ENCODE measurements at places on chromosomes 4 and X.

DNA sequence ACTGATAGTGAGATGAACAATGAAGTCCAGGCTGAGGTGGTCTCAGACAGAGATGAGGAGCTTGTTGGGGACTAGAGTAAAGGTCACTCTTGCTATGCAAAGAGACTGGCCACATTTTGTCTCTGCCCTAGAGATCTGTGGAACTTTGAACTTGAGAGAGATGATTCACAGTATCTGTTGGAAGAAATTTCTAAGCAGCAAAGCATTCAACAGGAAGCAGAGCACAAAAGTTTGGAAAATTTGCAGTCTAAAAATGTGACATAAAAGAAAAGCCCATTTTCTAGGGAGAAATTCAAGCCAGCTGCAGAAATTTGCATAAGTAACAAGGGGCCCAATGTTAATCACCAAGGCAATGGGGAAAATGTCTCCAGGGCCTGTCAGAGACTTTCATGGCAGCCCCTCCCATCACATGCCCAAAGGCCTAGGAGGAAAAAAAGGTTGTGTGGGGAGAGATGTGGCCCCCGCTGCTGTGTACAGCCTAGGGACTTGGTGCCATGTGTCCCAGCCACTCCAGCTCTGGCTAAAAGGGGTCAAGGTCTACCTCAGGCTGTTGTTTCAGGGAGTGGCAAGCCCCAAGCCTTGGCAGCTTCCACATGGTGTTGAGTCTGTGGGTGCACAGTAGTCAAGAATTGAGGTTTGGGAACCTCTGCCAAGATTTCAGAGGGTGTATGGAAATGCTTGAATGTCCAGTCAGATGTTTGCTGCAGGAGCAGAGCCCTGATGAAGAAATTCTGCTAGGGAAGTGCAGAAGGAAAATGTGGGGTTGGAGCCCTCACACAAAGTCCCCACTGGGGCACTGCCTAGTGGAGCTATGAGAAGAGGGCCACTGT lies 262.8 kb downstream of the DKK2 start:
- no peak for DNase-seq

DNA sequence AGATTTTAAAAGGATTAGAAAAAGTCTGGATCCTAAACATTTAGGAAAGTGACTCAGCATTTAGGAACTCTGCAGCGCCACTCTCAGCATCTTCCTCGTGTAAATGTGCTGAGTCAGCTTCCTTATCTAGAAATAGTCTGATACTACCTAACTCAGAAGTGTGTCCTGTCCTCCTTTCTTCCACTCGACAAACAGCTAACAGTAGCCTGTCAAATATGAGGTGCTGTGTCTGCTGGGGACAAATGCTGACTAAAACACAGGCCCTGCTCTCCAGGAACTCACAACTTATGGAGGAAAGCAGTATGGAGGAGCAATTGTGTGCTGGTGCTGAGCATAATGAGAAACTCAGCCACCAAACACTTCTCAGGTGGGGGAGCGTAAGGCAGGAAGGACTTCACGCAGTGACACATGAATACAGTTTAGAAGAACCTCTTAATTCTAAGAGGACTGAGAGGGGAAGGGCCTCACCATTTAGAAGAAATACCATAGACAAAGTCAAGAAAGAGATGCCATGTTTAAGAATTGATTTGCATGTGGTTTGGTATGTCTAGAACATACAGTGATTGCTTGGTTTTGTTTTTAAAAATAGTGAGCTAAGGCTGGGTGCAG lies 125.3 kb downstream of the SOWAHB start:
- no peak for DNase-seq

- no peak for DNase-seq
Measured at GRCh38 chr4:161702287-161702686, 461.5 kb downstream of the FSTL5 start.

GRCh38 chrX:39935411-39936064 lies 162.2 kb downstream of the BCOR start:
- DNase-seq = no peak

GRCh38 chr4:85901500-85901899 lies 426.6 kb downstream of the ARHGAP24 start:
- no peak for DNase-seq

DNA sequence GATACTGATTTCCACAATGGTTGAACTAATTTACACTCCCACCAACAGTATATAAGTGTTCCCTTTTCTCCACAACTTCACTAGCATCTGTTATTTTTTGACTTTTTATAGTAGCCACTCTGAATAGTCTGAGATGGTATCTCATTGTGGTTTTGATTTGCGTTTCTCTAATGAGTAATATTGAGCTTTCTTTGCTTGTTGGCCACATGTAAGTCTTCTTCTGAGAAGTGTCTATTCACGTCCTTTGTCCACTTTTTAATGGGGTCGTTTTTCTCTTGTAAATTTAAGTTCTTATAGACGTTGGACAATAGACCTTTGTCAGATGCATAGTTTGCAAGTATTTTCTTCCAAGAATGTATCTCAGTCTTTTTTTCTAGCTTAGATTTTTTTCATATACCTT lies 10.0 kb downstream of the FBXW7 start:
- no peak for DNase-seq

GRCh38 chr4:13920901-13921300 lies 293.4 kb upstream of the BOD1L1 start:
- DNase-seq = no peak

- DNase-seq = no peak
Measured at GRCh38 chr4:79083406-79084010, 144.3 kb upstream of the PAQR3 start.

- no peak for DNase-seq
Measured at GRCh38 chr4:25658357-25658771, 2.7 kb downstream of the SLC34A2 start.

DNA sequence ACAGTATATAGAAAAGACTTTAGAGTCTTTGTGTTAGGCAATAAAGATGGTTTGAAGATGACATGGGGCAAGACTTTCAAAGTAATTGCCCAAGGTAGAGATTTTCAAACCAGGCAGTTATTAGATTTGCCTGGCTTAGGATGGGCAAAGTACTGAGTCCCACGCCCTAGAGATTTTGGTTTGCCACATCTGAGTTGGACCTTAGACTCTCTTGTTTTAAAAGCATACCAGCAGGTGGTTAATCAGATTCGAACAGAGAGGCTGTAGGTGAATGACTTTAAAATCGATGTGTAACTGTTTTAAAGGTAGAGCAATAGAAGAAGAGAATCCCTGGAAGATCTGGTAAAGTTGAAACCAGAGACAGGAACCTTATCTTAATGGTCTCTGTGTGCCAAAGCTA lies 121.5 kb downstream of the RAPGEF2 start:
- DNase-seq = peak; percentile 13

DNA sequence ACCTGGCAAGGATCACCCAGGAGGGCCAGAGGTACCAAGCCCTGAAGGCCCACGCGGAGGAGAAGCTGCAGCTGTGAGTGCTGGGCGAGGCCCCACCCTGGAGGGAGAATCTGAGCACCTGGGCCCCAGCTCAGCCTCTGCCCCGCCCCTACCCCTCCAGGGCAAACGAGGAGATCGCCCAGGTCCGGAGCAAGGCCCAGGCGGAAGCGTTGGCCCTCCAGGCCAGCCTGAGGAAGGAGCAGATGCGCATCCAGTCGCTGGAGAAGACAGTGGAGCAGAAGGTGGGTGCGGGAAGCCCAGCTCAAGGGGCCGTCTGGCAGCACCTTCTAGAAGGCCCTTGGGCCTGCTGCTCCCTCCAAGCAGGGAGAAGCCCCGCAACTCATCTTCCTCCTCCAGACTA lies 23.2 kb downstream of the TACC3 start:
- DNase-seq = no peak

DNA sequence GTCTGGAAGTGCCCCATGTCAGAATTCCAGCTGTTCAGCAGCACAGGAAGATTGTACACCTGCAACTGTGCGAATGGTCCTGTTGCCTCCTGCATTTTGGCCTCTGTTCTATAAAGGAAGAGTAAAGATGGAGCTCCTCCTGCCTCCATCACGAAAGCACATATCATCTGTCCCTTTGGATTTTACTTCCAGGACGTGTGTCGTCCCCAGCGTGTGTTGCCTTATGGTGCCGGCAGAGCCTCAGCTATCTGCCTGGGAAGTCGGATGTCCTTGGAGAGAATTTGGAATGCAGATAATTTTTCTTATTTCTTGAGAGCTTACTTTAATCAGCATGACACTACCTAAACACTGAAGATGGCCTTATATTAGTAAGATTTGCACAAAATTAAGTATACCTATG lies 97.7 kb downstream of the GATB start:
- no peak for DNase-seq

DNA sequence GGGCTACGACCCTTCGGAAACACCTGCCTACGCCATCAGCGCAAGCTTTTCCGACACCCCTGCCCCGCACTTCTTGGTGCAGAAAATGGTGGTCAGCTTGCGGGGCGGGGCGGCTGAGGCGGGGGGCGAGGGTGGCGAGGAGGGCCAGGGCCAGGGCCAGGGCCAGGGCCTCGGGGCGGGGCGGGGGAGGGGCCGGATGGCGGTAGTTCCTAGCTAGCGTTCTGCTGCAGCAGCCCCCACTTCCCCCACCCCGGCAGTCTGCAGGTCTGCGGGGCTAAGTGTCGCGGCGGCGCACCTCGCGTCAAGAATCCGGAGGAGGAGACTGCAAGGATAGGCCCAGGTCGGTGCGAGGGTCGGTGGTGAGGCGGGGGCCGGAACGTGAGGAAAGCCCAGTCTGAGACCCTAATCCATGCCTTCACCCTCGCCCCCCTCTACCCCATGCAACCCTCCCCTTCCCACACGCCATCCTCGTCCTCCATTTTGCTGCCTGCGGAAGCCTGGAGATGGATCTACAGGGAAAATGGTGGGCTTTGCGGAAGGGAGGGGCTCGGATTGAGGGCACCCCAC lies 600 bp downstream of the BEX4 start:
- DNase-seq = no peak

- peak; percentile 40 for DNase-seq
Measured at GRCh38 chr4:118865091-118865708, 23.5 kb upstream of the SYNPO2 start.

DNA sequence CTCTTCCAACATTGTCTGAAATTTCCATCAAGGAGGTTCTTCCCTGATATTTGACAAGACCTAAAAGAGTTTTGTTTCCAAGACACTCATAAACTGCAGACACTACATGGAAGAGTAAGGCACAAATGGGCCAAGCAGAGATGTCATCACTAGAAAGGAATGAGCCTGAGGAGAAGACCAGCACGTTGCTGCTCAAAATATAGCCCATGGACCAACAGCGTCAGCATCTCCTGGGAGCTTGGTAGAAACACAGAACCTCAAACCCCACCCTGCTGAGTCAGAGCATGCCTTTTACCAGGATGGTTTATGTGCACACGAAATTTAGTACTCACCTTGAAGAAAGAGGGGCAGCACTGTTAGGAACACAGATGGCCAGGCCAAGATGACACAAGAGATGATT lies 128.7 kb upstream of the MID1 start:
- DNase-seq = no peak

- DNase-seq = no peak
Measured at GRCh38 chr4:54872261-54872660, 214.5 kb downstream of the KIT start.

- no peak for DNase-seq
Measured at GRCh38 chr4:11824566-11824965, 395.9 kb upstream of the HS3ST1 start.

DNA sequence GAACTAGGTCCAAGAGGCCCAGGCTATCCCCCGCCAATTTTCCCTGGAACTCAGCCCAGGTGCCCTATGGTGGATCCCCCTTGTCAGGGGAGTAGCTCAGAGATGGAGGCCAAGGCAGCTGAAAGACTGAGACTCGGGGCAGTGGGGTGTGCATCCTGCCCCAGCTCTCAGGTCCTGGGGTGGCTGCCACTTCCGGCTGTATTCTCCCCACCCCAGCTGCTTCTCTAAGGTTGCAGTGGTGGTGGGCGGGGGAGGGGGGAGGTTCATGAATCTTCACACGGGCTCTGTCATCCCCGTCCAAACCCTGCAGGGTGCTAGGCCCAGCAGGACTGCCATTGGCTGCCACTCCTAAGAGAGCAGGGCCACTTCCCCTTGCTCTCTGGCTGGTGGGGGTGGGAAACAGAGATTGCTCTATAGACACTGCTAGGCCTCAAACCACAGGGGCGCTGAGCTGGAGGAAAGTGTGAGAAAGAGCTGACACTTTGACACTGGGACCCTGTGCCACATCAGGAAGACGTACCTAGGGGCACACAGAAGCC lies 1.5 kb downstream of the SASH3 start:
- DNase-seq = no peak

DNA sequence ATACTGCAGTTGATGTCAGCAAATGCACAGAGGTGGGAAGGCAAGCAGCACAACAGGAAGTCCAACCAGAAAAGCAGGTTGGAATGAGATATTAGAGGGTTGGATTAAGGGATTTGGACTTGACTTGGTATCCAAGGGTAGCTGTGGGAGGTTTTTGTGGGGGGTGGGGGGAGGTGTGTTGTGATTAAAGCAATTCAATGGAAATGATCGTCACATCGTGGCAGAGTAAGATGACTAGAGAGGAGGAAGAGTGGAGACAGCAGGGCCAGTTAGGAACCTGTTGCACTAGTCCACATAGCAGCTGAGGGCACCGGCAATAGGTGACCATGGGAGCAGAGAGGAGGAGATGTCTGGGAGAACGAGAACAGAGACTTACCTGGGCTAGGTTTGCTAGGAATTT lies 2.4 kb downstream of the SLC25A43 start:
- no peak for DNase-seq

- DNase-seq = no peak
Measured at GRCh38 chr4:106967892-106968291, 68.2 kb downstream of the DKK2 start.

GRCh38 chr4:36255577-36255976 lies 11.3 kb upstream of the ARAP2 start:
- no peak for DNase-seq

GRCh38 chr4:139144161-139144859 lies 32.7 kb downstream of the ELF2 start:
- no peak for DNase-seq

- no peak for DNase-seq
Measured at GRCh38 chr4:155889031-155889793, 14.3 kb upstream of the TDO2 start.

- DNase-seq = peak; percentile 71
Measured at GRCh38 chr4:150242820-150243458, 164.7 kb downstream of the DCLK2 start.

GRCh38 chr4:188139671-188140070 lies 430 bp downstream of the TRIML1 start:
- no peak for DNase-seq

DNA sequence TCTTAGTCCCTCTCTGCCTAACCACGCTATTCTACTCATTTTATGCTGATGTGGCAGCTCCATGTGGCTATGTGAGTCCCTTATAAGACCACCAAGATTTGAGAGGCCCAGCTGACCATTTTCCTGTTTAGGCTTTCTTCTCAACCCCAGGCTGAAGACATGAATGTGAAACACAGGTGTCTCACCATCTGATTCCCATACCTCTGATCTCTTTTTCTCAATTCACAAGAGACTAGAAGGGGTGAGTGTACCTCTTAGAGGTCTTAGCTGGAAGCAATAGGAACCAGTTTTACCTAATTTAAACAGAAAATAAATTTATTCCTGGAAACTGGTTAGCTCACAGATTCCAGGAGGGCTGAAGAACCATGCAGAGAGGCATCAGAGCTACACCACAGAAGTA lies 276.5 kb upstream of the FMR1 start:
- DNase-seq = no peak

- no peak for DNase-seq
Measured at GRCh38 chr4:187687697-187688096, 307.9 kb upstream of the ZFP42 start.
